Stimulated activated CD4-positive, alpha-beta T cell treated with anti-CD3 and anti-CD28 coated beads, TNF-alpha, amount 100 ng/mL, for 48 hours (primary cell): ENCODE measurements at places on chromosomes 1 and 21.

DNA sequence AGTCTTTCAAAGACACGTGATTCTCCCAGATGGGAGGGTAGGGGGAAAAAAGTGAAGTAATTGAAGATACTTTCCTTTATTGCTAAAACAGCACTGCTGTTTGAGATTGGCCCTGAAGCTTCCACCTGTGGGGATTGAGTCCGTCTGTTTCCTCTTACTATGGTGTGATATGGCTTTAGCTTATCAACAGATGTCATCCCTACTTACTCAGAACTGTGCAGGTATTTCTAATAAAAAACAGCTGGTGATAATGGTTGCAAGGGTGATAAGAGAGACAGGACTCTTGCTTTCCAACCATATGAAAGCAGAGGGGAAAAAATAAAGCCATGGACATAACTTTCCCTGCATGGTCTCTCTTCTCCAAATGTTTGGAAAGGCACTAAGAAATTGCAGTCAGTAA, 41.7 kb upstream of the C8B start:
- no peak for DNase-seq

DNA sequence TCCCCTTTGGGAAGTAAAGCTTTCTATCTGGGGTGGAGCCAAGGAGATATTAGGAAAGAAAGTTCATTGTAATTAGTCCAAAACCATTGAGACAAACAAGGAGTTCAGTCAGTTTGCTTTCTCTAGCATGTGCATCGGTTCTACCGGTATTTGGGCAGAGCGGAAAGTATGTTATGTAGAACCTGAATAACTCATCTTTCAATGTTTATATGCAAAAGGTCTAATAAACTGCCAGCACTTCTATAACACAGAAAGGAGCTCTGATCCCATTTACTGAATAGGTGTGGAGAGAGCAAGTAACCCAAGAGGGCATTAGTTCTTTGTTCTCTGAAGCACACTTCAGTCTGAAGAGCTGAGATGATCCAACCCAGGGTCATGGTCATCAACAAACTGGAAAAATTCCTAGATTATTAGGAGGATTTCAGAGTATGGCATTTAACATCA, 3.5 kb downstream of the TGFB2 start:
- DNase-seq, result no peak

- no peak for DNase-seq
These were observed 4.8 kb downstream of the LACTBL1 start for GRCh38 chr1:22967833-22968232.

GRCh38 chr1:223482766-223483165, 89.6 kb downstream of the CCDC185 start:
- DNase-seq, result no peak

GRCh38 chr1:29136391-29136915, 12.8 kb upstream of the TMEM200B start:
- no peak for DNase-seq

DNA sequence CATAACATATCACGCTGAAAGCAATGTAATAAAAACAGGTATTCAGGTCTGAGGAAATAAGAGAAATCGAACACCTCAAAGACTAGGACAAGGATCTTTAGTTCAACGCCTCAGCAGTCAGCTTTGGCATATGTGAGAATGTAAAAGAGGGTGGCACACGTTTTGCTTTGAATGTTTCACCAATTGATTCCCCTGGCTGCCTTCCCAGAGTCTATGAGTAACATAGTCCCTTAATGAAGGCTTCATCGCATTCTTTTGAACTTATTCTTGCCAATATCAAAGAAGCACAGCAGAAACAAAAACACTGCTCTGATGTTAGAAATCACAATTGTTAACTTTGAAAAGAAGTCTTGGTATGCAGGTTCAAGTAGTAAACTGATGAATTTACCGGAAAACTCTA, 764.8 kb downstream of the ADGRL2 start:
- no peak for DNase-seq

GRCh38 chr1:243315893-243316292, 60.1 kb downstream of the SDCCAG8 start:
- no peak for DNase-seq

DNA sequence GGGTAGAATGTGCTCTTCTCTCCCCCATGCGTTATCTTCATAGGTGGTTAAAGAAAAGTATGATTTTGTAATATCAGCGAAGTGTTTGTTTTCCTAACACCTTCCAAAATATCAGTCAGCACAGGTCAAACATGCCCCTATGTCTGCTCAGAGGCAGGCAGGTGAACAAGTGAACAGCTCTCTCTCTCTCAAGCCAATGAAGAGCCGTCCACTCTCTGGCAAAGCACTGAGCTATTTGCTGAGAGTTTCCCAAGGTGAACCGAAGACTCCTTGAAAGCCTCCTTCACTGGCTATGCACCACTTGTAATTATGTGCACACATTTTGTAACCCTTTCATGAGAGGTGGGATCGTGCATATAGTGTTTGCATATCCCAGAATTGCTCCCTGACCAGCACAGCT, 47.7 kb downstream of the ST6GALNAC3 start:
- DNase-seq, result no peak

DNA sequence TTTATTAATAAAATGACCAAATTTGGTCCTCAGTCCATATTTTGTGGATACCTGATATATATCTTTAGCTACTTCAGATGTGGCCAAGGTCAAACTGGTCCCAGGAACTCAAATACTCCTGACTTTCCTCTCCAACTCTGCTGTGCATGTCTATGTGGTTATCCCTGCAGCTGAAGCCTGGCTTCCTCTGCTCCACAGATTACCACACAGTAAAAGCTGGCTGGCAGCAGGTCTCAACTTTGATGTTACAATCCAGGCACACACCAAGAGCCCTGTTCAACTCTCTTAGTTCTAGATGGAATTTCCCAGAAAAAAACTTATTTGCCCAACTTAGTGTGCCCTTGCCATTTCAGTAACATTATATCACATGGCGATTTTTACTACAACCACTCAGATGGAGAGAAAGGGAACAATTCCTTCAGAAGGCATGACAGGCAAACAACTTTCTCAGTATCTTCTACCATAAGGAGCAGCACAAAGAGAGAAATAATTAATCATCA, 479.5 kb downstream of the PLPP3 start:
- no peak for DNase-seq

- DNase-seq, result no peak
These were observed 8.9 kb downstream of the CASP9 start for GRCh38 chr1:15515022-15515663.
